ENCODE measurements at places on chromosomes 5 and 9.

DNA sequence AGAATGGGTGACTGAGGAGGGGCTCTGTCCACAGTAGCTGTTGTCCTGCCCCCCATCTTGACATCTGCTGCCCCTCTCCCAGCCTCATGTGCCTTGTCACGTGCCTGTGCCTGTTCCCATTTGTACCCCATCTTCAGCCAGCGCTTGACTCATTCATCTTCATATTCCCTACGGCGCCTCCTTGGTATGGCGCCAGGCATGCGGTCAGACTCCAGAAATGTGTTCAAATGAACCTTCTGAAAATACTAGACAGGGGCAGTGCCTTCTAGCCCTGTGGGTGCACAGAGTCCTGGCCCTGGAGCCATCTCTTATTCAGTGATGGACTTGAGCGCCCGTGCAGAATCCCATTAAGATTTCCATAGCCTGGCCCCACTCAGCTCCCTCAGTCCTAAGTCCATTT is 46.2 kb downstream of the CFAP77 start:
- H3K4me1 ChIP-seq: no peaks in the 10 kb centered on the region
- DNase-seq: no peak
- H3K27me3 ChIP-seq: no peaks in the 10 kb centered on the region
- no peak overlapping the region for H3K27ac ChIP-seq

DNA sequence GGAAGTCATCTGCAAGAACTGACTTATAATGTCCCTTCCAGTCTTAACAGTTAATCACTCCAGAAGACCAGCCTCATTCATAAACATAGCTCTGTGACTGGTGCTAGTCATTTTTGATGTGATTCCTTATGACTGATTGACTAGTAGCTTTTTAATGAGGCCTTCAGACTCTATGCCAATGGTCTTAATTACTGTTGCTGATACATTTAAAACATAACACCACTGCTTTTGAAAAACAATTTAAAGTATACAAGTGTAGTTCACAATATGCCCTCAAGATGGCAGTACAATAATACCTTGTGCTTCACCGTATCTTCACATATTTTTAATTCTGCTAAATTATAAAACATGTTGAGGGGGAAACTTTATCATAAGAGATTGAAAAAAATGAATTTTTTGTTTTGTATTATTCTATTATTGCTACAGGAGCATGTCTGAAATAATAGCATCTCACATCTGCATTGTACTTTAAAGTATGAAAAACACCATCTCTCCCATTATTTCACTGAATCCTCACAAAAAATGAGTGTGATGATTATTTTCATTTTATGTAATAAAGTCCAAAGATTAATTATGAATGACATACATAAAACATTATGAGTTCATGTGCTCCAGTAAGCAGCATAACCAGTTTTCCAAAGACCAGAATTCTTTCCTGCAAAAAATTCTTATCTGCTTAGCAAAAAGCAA is 55.2 kb upstream of the SHISAL2B start:
- no peak for DNase-seq
- H3K4me1 ChIP-seq: no peaks in the 10 kb centered on the region
- H3K27me3 ChIP-seq: no peaks in the 10 kb centered on the region
- H3K36me3 ChIP-seq: no peaks in the 10 kb centered on the region
- H3K4me3 ChIP-seq: no peak overlapping the region
- no peak overlapping the region for H3K27ac ChIP-seq

- no peak overlapping the region for H3K4me3 ChIP-seq
- no peaks in the 10 kb centered on the region for H3K4me1 ChIP-seq
- H3K36me3 ChIP-seq: no peaks in the 10 kb centered on the region
- H3K27me3 ChIP-seq: peaks cover 45% of the 10 kb centered on the region
These were observed 7.0 kb upstream of the SLC9A3 start for GRCh38 chr5:531101-531748.

DNA sequence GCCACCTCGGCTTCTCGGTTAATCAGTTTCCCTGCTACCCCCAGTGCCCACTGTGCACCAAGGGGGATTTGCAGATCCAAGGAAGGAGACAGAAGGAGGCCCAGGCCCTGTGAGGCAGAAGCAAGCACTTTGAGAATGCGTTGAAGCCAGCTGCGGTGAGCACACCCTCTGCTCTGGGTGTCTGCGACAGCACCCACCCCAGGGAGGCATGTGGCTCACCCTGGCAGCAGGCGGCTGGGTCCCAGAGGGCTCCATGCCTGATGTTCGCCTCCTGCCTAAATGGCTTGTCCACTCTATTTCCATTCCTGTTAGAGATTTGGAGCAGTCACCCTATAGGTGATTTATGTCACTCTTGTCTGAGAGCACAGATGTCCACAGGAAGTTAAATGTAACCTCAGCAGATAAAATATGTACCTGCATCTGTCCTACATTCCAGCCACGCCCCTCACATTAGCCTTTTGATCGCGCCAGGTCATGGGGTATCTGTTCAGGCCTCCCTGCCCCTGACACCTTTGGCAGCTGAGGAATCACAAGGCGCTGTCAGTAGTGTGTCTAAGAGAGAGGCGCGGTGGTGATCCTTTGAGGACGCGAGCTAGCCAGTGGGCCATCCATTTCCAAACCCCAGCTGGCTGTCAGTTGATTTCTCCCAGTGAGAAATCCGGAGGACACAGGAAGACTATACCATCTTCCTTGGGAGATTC is 28.1 kb downstream of the PTGES2 start:
- peak overlapping the region; percentile 40 for H3K4me3 ChIP-seq
- peaks cover 9% of the 10 kb centered on the region for H3K36me3 ChIP-seq
- H3K27ac ChIP-seq: peak overlapping the region; percentile 87
- no peaks in the 10 kb centered on the region for H3K27me3 ChIP-seq
- no peak for DNase-seq

DNA sequence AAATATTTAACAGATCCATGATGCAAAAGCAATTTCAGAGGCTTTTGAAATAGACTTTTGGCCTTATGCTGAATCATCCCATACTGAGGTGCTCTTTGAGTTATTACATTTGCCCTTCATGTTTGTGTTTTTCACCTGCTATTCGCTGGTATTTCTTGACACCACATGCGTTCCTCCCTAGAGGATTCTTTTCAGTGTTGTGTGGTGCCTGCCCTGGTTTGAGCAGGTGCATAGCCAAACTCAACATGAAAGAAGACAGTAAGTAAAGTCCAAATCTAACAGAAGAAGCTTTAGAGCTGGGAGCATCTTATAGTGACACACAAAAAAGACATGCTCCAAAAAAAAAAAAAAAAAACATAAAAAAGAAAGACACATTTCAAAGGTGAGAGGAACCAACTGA is 796.3 kb downstream of the SEMA5A start:
- H3K4me1 ChIP-seq: no peaks in the 10 kb centered on the region
- no peak overlapping the region for H3K4me3 ChIP-seq
- H3K27ac ChIP-seq: no peak overlapping the region
- no peaks in the 10 kb centered on the region for H3K36me3 ChIP-seq

DNA sequence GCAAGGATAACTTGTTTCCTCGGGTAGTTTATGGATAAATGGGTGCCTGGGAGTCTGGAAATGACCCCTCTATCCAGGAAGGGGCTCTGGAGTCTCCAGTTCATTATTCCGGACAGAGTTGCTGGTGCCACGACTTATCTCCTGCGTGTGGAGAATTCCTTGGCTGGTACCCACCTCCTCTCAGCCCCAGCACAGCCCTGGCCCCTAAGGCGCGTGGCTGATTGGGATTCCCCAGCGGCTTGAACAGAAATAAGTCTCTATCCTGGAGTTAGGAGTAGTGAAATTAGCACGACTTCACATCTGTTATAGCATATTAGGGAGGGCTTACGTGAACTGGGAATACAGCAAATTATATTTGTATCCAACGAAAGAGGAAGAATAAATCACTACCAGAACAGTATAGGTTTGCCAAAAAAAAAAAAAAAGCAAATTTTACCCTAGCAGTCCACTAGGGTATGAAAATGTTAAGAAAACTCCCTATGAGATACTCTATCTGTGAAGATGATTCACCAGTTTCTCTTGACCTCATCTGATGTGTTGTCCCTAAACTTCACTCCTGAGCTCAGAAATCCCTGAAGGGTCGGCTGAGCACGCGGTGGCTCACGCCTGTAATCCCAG is 172.5 kb upstream of the OTULINL start:
- no peak overlapping the region for H3K4me3 ChIP-seq
- no peaks in the 10 kb centered on the region for H3K4me1 ChIP-seq
- no peak overlapping the region for H3K27ac ChIP-seq
- no peak for DNase-seq

GRCh38 chr5:87916320-87916719 is 352.3 kb downstream of the TMEM161B start:
- no peaks in the 10 kb centered on the region for H3K36me3 ChIP-seq
- H3K4me1 ChIP-seq: no peaks in the 10 kb centered on the region
- H3K4me3 ChIP-seq: no peak overlapping the region
- H3K27me3 ChIP-seq: no peaks in the 10 kb centered on the region

- no peaks in the 10 kb centered on the region for H3K36me3 ChIP-seq
- H3K4me1 ChIP-seq: no peaks in the 10 kb centered on the region
- H3K4me3 ChIP-seq: no peak overlapping the region
These were observed 181.0 kb upstream of the PITX1 start for GRCh38 chr5:135214897-135215616.

DNA sequence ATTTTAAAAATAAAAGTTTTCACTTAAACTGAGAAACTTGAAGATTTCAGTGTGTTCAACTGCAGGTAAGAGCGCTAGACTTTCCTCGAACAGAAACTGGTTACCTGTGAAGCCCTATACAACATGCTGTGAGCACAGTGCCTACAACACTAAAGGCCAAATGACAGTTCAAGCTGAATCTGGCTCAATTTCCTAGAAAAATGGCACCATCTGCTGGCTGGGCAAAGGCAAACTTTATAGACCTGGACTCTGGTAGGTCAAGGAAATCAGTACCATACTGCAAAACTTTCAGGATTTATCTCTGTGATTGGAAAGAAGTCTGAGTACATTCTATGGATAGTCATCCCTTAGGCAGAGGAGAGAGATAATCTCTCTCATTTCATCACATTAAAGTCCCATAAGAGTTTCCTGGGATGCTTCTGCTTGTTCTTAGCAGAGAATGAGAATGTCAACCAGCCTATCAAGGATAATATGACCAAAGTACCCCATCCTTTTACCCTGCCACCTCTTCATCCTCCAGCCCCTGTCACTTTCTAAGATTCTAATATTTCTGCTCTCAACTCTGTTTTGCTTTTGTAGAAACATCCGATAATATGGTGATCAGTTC is 31.8 kb upstream of the FOXB2 start:
- no peak overlapping the region for H3K4me3 ChIP-seq
- no peak overlapping the region for H3K27ac ChIP-seq
- H3K36me3 ChIP-seq: no peaks in the 10 kb centered on the region
- no peaks in the 10 kb centered on the region for H3K4me1 ChIP-seq
- H3K27me3 ChIP-seq: no peaks in the 10 kb centered on the region

DNA sequence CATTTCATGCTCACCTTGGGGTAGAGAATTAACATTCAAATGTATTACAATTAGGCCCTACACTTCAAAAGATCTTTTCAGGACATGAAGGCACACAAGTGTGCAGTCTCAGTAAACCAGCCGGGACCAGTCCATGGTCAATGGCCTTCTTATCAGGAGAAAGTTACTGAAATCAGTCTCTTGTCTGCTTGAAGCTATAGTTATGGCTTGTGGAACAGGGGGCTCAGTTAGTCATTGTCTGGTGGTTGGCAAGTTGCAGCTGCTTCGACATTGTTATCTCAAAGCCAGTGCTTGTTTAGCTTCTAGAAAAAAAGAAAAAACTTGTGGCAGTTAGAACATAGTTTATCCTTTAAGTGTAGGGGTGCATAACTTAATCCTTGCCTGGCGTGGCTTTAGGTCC is 213.1 kb upstream of the ACO1 start:
- H3K27ac ChIP-seq: no peak overlapping the region
- no peak for DNase-seq
- H3K4me3 ChIP-seq: no peak overlapping the region
- no peaks in the 10 kb centered on the region for H3K36me3 ChIP-seq

DNA sequence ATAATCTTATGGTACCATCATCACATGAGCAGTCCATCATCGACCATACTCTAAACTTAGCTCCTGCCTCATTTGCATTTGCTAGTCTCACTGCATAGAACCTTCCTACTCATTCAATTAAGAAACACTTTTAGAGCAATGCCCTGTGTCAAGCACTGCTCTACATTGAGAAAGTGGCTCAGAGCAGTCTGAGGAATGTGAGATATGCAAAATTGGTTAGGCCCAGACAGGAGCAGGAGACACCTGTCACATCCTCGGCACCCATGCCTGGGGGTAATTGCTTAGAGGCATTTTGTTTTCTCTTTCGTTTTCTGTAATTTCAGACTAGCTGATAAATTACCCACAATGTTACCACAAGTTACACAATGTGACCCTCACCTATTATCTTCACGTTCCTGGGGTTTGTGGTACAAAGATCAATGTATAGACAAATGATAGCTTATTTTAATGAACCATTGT is 4.9 kb upstream of the RARS1 start:
- no peak for DNase-seq
- no peak overlapping the region for H3K4me3 ChIP-seq
- H3K27ac ChIP-seq: no peak overlapping the region
- no peaks in the 10 kb centered on the region for H3K27me3 ChIP-seq

GRCh38 chr9:21546949-21547348 is 64.8 kb upstream of the IFNE start:
- H3K36me3 ChIP-seq: no peaks in the 10 kb centered on the region
- no peak overlapping the region for H3K4me3 ChIP-seq
- no peaks in the 10 kb centered on the region for H3K4me1 ChIP-seq

DNA sequence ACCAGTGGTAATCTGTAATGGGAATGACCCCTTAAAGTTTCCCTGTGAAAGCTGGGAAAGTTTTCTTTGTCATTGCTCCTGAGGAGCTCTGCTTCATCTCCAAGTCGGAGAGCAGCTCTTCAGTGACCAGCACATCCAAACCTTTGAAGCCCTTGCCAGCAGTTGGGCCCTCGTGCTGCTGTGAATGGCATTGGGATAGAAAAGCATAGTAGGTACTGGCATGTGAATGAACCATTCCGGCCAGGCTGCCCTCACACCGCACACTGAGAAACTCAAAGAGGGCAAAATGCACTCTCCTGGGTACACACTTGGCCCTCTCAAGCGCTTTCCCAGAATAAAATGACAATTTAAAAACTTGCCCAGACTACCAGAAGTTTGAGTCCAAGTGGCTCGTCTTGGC is 1135.0 kb upstream of the WWC1 start:
- no peak overlapping the region for H3K27ac ChIP-seq
- H3K36me3 ChIP-seq: no peaks in the 10 kb centered on the region
- H3K4me3 ChIP-seq: no peak overlapping the region
- no peaks in the 10 kb centered on the region for H3K27me3 ChIP-seq
- no peaks in the 10 kb centered on the region for H3K4me1 ChIP-seq
- no peak for DNase-seq

- H3K4me3 ChIP-seq: peak overlapping the region; percentile 68
- H3K27ac ChIP-seq: peak overlapping the region; percentile 92
- DNase-seq: no peak
These were observed 43.5 kb upstream of the STXBP1 start for GRCh38 chr9:127568618-127568970.

- no peak overlapping the region for H3K4me3 ChIP-seq
- peaks cover 19% of the 10 kb centered on the region for H3K36me3 ChIP-seq
- peak overlapping the region; percentile 16 for H3K27ac ChIP-seq
- no peaks in the 10 kb centered on the region for H3K27me3 ChIP-seq
These were observed 16.6 kb downstream of the SQSTM1 start for GRCh38 chr5:179837076-179838011.

GRCh38 chr9:135559606-135560005 is 1.9 kb upstream of the PAEP start:
- H3K4me1 ChIP-seq: no peaks in the 10 kb centered on the region
- no peaks in the 10 kb centered on the region for H3K36me3 ChIP-seq
- H3K4me3 ChIP-seq: no peak overlapping the region
- DNase-seq: no peak
- no peak overlapping the region for H3K27ac ChIP-seq
